Stimulated activated CD4-positive, alpha-beta T cell treated with anti-CD3 and anti-CD28 coated beads, Interleukin-4, amount 100 ng/mL, for 24 hours (primary cell): ENCODE measurements at places on chromosomes 7 and 10.

DNA sequence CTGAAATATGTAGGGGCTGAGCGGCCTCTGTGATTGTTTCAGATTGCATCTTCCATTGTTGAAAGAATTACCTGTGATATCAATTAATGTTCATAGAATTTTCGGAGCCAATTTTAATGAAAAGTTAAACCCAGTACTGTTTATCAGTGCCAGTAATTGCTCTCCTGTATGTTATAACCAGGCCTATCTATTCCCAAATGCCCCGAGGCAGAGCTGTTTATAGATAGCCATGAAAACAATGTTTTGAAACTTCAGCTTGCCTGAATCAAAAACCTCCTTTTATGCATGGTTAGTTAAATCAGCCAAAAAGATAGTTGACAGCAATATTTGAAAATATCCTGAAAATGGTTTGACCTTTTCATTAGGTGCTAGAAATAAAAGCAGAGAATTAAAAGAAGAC is 50.1 kb upstream of the HDAC9 start:
- no peak for DNase-seq

DNA sequence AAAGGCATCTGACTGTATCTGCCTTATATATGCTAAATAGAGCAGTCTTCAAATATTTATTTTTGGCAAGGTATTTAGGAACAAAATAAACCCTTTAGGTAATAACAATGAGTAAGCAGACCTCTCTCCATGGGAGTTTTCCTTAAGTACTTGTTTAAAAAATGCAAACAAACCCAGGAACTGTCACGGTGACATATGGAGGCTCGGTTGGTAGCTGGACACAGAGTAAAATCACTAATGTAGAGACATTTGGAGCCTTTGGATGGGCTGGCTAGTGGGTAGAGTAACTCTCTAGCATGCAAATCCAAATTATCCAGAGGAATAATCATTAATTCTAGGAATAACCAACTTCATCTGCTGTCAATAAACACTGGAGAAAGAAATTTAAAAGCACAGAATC is 71.6 kb upstream of the LAMB4 start:
- no peak for DNase-seq

DNA sequence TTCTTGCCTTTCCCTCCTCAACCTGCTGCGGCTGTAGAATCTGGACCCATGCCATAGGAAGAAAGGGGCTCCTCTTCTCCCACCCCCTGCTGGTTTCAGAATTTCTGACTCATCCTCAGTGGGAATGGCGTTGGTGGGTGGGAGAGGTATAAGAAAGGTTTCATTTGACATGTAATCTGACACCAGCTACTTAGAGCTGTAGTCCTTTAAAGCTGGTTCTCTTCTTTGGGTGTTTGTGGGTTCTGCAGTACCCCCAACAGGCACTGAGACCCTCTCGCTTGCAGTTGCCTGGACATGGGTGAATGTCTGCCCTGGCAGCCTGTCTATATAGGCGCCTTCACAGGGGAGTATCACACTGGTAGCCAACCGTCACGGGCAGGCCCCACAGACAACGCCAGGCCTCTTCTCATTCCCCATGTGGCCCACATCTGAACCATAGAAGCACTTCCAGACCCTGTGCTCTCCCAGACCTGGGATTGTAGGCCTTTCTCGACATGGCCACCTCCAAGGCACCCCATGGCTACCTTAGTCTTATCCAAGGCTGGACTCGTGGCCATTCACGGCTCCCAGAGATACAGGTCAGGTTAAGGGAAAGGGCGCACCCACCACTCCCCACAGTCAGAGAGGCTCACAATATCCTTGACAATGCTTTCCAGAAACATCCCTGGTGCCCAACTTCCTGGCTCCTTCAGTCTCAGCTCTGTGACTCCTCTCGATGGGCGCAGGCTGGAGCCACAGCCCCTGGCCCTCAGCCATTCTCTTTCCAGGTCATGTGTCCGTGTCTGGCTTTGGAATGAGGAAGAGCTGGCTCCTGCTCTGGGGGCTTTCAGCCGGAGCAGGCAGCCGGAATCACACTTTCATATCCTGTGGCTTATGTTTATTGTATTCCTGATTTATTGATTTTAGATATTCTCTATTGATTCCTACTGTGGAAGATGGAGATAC is 17.5 kb downstream of the ZNF862 start:
- DNase-seq, result peak; percentile 38

DNA sequence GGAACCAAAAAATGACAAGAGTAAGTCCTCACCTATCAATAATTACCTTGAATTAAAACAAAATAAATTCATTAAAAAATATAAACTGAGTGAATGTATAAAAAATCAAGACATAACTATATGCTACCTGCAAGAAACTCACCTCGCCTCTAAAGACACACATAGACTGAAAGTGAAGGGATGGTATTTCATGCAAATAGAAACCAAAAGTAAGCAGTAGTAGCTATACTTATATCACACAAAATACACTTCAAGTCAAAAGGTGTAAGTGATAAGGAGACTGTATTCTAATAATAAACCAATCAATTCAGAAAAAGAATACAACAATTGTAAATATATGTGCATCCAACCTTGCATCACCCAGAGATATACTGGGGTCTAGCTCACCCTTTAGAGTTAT is 332.6 kb downstream of the SH2D4B start:
- DNase-seq, result no peak

GRCh38 chr7:135355377-135356048 is 121.9 kb downstream of the STRA8 start:
- no peak for DNase-seq

- DNase-seq, result no peak
Measured at GRCh38 chr10:116870949-116871348, 21.6 kb downstream of the ENO4 start.
